ENCODE measurements at places on chromosomes 11 and 22.

DNA sequence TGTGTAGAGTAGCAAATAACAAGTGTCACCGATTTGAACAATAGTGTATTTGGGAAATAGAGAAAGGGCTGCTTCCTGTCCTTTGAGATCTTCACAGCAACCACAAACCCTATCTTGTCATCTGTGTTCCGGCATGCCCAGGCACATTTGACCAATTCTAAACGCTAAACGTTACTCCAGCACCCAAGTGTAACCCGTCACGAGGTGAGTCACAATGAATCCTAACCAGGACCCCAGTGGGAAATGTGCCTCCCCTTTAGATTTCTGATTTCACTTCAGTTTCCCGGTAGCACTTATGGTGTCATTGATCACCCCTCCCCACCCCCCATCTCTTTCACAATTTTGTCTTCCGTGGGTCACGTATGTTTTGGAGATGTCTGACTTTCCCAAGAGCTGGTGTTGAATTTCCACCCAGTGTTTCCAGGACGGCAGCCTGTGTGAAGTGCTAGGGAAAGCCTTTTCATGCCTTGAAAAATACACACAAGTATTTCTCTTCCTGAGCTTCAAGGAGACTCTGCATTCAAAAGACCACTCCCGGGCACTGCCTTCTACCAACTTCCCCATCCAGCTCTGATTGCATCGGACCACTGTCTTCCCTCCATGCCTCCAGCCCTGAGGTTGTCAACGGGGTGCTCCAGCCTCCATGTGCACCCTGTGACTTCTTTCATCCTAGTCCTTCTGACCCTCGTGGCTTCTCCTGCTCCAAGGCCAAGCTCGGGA is 10.5 kb upstream of the C11orf24 start:
- no peak for DNase-seq

DNA sequence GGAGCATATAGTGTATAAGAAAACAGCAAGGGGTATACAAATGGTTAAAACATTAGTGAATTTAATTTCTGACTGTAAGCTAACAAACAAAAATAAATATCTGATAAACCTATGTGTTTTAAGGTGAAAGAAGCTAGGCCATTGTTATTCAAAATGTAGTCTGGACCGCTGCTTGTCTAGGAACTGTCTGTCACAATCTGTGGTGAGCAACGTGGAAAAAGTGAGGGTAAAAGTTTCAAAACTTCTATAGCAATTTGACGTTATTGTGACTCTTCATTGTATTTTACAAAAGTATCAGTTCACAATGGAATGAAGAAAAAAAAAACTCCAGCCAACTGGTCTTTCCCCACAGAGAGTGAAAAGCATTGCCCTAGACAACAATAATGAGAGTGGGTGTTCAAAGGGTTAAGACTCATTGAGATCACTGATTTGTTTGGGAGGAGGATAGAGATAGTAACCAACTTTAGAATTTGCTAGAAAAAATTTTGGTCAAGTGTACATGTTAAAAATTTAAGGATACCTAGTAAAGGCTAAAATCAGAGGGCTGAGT is 79.1 kb downstream of the UVRAG start:
- DNase-seq: no peak

DNA sequence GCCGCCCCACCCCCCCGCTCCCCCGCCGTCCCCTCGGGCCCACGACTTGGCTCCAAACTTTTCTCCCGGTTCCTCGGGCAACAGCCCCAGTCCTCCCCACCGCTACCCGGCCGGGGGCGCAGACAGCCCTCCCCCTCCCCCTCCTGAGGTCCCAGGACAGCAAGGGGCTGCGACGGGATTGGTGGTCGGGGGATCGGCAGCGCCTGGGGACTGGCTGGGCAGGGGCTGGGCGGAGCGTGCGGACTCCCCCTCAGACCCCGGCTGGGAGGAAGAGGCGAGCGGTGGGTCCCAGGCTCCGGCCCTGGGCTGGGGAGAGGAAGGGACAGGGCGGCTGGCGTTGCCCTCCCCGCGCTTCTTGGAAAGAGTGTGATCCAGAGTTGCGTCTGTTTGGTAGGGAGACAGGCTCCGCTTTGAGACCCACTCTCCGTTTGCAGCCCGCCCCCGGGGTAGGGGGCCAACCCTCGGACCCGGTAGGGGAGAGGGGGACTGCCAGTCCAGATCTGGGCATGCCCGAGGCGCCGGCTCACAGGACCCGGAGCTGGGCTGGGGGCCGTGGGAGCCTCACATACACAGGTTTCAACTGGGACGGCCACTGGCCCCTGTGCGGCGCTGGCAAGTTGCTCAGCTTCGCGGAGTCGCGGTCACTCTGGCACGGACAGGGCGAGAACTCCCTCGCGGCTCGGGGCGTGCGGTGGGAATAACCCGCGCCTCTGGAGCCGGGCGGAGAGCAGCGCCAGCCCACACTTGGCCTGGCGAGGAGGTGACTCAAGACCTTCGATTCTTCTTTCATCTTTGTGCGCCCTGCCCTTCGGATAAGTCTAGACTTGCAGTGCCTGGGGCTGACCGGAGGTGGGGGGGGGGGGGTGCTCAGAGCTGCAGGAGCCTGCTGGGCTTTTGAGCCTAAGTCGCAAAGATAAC is 999 bp downstream of the TSKU start:
- peak; percentile 27 for DNase-seq

GRCh38 chr22:47030143-47030661 is 267.8 kb downstream of the TBC1D22A start:
- DNase-seq: no peak

GRCh38 chr11:118340449-118340848 is 2.1 kb downstream of the CD3D start:
- no peak for DNase-seq

DNA sequence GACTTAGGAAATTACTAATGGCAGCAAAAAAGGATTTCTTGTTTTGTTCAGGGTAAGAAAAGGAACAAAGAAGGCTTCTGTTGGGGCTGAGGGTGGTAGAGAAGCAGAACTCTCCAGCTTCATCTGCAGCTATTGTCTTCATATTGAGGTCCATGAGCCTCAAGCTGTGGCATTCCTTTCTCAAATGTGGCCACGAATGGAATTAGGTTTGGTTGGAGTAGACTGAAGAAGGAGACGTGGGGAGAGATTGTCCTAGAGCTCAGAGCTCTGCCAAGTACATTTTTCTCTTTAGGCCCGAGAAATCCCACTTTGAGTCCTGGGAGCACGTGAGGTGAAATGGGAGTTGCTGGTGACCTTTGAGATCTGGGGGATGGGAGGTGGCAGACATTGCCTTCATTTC is 25.8 kb upstream of the MYOD1 start:
- DNase-seq: no peak

DNA sequence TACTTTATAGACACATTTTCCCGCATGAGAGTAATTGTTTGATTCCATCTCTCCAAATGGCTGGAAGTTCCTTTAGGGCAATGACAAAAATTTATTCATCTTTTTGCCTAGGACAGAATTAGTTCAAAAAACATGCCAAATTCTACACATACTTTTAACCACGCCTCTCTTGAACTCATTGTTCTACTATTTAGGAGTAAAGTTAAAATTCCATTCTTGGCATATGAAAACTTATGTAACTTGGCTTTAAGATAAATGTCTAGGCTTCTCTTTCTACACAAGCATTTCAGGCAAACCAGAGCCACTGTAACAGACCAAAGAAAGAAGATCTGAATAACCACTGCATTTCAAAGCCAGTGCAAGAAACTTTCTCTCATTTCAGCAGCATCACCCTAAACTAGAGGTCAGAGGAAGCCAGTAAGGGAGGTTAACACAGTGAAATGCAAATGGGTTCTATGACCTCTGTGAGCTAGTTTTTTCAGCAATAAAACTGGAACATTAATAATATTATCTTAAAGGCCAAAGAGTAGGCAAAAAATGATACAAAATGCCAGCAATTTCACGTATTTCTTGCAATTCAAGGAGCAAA is 73.0 kb downstream of the RSF1 start:
- DNase-seq: no peak

GRCh38 chr22:23278883-23279675 is 98.8 kb downstream of the BCR start:
- DNase-seq: no peak

- DNase-seq: no peak
Observed at GRCh38 chr11:17767301-17767885, 32.8 kb downstream of the KCNC1 start.

DNA sequence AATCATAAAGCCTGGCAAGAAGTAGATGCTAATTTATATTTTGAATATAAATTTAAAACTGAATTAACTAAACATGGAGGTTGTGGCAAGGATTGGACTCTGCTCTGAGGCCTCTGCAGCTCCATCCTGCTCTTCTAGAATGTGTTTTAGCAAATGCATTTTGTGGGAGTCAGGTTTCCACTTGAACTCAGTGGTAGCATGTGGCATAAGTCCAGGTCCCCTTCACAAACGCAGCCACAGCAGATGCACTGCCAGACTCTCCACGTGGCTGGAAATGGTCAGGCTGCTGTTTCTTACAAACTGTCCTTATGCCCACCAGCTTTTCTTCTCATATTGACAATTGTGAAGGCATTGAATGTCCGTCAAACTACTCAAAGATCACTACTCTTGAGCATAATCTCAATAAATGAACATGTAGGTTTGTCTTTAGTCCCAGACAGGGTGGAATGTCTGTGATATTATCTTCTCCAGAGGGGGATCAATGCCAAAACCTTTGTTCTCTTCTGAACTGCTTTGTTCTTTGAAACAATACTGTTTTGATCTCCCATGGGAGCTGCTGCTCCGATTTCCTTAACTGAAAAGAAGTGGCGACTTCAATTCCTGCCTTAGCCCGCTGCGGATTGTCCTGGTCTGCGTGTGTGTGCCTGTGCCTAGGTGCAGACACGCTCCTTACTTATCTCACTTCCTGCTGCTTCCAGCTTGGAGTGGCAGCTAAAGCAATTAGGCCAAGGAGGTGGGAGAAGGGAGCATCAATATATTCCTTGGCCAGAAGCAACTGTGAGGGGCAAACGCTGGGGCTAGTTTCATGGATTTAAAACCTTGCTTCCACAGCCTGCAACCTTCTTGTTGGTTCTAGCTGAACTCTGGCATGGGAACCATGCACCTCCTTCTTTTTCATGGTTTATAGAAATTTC is 24.2 kb downstream of the EIF4G2 start:
- no peak for DNase-seq

GRCh38 chr11:125062931-125063428 is at the start of gene SLC37A2:
Gene SLC37A2, plus strand, starts transcription at chr11:125063305. Its CDS starts 63 bp downstream, at chr11:125063368.
- DNase-seq: no peak

- no peak for DNase-seq
Observed at GRCh38 chr11:86303257-86303656, 1.2 kb downstream of the HIKESHI start.

DNA sequence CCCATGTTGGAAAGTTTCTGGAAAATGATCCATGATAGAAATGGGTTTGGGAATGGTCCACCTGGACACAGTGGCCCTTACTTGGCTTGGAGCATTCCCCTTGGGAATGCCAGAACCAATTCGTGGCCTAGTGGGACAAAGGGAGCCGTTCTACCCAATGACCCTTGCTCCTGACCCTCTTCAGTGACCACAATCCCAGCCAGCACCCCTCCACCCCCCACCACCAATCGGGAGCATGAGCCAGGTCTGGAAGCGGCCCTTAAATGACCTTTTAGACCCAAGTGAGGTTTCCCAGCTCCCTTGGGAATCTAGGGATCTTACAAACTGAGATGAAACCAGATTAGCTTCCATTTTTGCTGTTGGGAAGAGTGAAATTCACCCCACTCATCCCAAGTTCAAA is 51.3 kb upstream of the CDON start:
- no peak for DNase-seq

GRCh38 chr22:43262990-43263644 is 76.2 kb upstream of the TTLL12 start:
- DNase-seq: no peak

- DNase-seq: no peak
Observed at GRCh38 chr22:26238596-26238995, 69.3 kb downstream of the SEZ6L start.

DNA sequence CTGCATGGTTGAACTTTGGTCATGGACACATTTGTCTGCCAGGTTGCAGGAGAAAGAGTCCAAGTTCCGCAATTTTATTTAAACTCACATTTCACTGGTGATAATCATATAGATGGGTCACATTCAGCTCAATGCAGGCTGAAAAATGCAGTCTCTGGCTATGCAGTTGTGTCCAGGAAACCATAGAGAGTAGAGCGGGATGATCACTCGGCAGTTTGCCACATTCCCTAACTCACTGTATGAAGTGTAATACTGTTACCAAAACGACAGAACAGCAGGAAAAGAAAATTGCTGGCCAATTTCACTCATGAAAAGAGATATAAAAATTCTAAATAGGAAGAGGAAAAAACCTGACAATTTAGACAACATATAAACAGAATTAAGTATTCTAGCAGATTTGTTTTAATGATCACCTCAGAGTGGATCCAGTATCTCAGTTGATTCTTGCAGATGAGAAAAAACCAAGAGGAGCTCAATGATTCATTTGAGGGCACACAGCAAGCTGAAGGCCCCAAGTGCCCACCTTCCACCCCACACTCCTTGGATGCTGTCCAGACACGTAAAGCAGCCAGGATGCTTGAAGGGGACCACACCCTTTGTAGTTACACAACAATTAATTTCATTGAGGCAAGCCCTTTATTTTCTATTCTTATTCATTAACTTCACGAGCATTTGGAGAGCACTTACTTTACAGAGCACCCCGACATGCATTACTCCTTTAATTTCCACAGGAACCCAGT is 422.3 kb downstream of the SOX6 start:
- no peak for DNase-seq

DNA sequence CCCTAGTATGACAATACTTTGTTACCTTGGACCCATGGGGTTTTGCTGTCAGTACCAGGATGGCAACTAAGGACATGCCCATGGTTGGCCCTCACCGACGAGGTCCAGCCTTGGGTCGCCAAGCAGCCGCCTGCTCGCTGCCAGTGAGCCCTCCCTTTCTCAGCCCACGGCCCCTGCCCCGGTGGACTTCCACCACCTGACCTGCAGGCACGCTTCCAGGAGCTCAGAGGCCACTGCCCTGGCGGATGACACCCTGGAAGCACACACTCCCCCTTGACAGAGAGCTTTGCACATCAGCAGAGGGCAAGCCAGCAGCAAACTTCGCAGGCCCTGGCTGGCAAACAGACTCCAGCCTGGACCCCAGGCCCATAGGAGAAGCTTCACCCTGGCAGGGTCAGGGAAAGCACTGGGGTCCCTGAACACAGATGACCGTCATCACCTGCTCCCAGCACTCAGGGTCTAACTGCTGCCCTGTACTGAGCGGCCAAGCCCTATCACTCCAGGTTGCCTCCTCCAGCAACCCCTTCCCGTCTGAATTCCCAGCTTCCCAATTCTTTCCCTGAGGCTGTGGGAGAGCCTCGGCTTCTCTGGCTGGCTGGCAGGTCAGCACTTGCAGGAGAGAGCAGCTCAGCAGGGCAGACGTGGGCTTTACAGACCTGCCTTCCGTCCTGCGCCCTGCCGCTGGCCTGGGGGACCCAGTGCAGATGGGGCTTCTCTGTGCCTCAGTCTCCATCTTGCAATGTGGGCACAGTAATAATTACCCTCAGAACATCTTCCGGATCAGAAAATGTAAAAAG is 2.7 kb upstream of the PPARA start:
- DNase-seq: no peak

Data from hematopoietic multipotent progenitor cell treated with erythropoietin and hydrocortisone succinate and interleukin-3 and kit ligand, for 15 days (in vitro differentiated cells).